ENCODE measurements at places on chromosomes 6 and 20. TPM values are rescaled to one million over a fixed set of nuclear protein-coding genes. Genes with fewer than 3 reads are reported as not detected.

Gene LKAAEAR1
- total RNA-seq = not detected

- no peak for DNase-seq
Observed at GRCh38 chr20:1786486-1786885, 108.7 kb upstream of the SIRPA start.

DNA sequence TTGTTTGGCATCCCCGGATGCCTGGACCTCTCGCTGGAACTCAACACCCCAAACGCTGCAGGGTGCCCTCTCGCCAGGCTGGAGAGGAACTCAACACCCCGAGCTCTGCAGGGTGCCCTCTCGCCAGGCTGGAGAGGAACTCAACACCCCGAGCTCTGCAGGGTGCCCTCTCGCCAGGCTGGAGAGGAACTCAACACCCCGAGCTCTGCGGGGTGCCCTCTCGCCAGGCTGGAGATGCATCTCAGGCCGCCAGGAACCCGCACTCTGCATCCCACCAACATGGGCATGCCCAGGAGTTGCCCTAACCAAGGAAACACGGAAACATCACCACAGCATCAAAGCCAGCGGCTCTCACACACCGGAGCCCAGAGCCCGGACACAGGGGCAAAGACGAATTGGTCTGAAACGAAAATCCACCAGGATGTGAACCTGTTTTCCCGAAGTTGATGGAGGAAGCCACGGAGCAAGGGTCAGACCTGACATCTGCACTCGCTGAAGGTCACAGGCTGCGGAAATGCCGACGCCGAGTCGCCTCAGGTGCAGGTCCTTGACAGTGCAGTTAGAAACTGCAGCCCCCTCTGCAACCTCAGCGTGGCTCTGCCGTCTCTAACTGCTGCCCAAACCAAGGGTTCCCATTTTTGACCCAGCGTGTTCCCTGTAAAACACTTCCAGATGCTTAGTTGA lies 37.5 kb downstream of the DLL1 start:
- peak; percentile 59 for DNase-seq

Gene HUS1B
- total RNA-seq = 1.2 TPM

- no peak for DNase-seq
Observed at GRCh38 chr6:14159090-14159489, 41.5 kb downstream of the CD83 start.

Gene LAMA5
- 183 TPM for total RNA-seq

DNA sequence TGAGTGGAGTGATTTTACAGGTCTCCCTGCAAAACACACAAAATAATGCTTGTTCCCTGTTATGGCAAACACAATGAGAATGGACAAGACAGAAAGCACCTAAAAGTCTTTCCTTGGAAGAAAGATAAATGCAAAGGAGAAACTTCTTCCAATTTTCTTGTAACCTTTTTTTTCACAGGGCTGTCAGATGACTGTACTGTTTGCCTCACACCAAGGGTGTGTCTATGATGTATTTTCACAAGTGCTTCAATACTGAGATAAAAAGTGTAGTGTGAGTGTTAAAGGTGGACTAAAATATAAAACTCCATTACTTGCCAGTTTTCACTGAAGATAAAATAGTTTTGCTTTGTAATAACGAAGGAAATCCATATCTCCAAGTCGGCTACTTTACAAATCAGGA lies 194.5 kb downstream of the CENPW start:
- no peak for DNase-seq

GRCh38 chr6:145453376-145453775 lies 281.9 kb downstream of the EPM2A start:
- DNase-seq = no peak

DNA sequence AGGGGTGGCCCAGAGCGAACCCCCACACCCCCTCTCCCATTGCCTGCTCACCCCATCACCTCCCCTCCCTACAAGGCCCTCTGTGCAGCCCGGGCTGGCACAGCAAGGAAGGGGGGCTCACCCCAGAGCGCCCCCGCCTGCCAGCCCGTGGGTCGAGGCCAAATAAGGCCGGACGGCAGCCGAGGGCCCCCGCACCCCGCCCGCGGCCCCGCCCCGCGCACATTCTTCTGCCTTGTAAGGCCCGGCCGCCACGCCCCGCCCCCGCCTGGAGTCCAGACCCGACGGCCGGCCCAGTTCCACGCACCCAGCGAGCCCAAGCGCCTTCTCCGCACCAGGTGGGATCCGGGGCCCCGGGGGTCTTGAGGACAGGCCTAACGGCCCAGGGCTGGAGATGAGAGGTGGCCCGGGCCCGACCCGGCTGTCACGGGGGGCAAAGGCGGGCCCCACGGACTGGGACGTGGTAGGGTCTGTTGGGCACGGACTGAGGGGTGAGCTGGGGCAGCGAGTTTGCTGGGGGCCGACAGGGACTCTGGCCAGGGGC lies at the start of gene MYL9:
TSS of gene MYL9 (plus strand) at position 293 of the 541 bp plus-strand sequence. CDS start 3,366 bp downstream, outside the sequence.
- DNase-seq = peak; percentile 97

Gene VNN1
- 1.9 TPM for total RNA-seq

Gene HRH3
- total RNA-seq = not detected

Gene EEF1A2
- total RNA-seq = 2.6 TPM

- DNase-seq = peak; percentile 83
Observed at GRCh38 chr20:45968801-45969711, 2.9 kb downstream of the ZNF335 start.

GRCh38 chr6:148570456-148570855 lies 176.4 kb upstream of the UST start:
- DNase-seq = no peak

DNA sequence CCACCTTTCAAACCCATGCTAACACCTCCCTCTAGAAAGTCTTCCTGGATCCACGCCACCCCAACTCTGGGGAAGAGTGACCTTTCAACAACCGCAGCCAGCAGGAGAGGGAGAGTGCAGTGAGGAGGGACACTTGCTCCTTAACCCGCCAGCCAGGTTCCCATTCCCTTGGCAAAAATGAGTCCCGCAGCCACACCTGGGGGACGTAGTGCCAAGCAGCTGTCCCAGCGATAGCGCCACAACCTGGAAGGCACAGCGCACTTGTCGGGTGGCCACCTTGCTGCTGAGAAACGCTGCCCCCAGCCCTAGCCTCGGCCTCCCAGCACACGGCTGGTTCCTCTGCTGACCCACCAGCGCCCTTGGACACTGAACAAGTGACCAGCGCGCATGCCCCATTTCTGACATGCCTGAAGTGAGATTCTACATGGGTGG lies 119.3 kb downstream of the JPH2 start:
- DNase-seq = no peak

Gene SCRT2
- total RNA-seq = not detected

Gene ENPP4
- total RNA-seq = 14.6 TPM

GRCh38 chr20:59082077-59082740 lies 39.6 kb upstream of the PRELID3B start:
- no peak for DNase-seq

Gene PRSS16
- not detected for total RNA-seq

- peak; percentile 32 for DNase-seq
Observed at GRCh38 chr6:3265671-3266070, 6.9 kb downstream of the PSMG4 start.

DNA sequence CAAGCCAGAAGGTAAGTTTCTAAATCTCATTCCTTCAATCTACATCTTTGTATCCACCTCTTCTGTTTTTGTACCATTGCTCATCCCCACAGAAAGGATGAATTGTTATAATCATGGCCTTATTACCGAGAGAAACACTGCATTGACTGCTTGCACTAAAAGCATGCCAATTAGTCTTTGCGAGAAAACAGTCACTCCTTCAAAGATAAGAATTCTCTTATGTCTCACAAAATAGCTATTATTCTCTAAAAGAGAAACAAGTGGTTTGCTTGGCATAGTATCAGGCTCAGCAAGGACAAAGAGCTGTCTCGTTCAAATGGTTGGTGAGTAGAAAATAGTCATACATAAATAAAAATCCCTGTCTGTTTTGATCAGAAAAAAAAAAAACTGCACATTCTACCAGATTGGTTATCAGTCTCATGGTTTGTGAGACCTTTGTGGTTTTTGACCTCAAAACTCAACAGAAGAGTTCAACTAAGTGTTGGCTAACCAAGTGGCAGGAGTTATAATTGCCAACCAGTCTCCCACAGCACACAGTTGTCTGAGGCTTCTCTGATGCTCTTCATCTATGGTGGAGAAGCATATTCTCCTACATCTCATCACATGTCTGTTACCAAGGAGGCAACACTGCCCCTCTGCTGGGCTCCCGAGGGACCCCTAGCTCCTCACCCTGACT lies 35.1 kb upstream of the ARMH2 start:
- no peak for DNase-seq

GRCh38 chr6:108862479-108863191 lies 14.4 kb downstream of the ARMC2 start:
- DNase-seq = peak; percentile 85

Gene CST2
- total RNA-seq = not detected

Gene NT5E
- total RNA-seq = 53.2 TPM

GRCh38 chr20:38875175-38875993 lies 50.8 kb upstream of the FAM83D start:
- peak; percentile 63 for DNase-seq

GRCh38 chr6:23663652-23664051 lies 462.4 kb upstream of the NRSN1 start:
- no peak for DNase-seq

DNA sequence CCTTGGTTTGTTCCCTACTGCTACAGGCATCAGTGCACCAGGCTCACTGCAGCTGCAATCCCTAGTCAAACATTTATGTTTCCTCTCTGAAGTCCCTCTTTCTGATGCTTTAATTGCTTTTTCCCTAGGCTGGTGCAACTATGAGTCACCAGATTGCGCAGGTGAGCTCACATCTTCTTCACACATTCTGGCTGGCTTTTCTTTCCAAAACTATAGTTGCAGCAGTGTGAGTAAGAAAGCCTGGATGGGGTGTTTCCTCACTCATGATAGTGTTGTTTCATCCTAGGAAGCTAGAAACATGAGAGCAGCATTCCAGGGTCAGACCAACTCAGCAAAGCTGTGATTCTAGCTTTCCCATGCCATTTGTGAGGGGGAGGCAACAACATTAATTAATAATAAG lies 296.4 kb downstream of the PAX1 start:
- no peak for DNase-seq

Gene AKAP12
- total RNA-seq = 140 TPM

- DNase-seq = no peak
Observed at GRCh38 chr6:24861934-24862333, 63.2 kb upstream of the ARMH2 start.

Gene PDYN
- total RNA-seq = not detected

Gene NMBR
- not detected for total RNA-seq

DNA sequence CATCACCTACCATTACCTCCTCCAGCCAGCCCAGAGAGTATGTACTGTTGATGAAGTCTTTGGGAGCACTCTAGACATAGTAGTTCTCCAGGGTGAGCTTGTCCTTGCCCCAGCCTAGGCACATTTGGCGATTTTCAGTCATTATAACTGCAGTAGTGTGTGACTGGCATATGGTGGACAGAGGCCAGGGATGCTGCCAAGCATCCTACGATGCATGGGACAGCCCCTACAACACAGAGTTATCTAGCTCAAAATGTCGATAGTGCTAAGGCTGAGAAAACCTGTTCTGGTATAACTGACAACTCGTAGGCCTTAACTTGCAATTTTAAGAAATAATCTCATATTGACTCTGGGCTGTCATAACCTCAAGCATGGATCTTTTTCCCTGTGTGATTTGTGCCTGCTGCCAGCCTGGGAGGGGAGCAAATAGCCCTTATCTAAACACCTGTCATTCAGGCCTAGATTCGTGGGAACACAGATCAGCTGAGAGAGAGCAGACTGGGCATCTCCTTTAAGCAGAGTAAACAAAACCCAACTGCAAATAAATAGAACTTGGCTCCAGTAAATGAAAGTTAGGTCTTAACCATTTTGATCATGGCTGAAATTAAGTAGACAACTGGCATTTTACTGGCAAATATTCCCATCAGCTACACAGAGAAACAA lies 102.6 kb downstream of the SPTLC3 start:
- DNase-seq = no peak

DNA sequence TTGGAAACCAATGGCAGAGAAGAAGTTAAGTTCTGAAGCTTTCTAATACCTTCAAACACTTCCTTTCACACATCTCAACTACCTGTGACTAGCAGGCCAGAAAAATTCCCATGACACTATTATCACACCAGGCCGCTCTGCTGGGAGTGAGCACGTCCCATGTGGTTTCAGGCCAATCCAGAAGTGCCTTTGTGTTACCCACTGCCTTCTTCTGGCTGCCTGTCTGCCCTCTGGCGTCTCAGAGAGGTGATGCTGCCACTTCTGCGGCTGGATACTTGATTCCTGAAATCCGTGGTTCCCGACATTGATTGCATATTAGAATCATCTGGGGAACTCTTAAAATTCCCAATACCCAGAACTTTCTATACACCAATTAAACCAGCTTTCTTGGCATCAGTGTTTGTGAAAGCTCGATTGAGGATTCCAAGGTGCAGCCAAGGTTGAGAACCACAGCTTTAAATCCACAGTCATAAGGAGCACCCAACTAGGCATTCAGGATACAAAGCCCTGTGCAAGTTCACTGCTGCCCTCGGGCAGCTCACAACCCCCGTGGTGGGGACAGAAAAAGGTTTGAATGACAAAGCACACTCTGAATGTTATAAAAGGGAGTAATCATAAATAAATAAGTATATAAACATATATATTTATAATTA lies 65.6 kb downstream of the STMND1 start:
- no peak for DNase-seq

DNA sequence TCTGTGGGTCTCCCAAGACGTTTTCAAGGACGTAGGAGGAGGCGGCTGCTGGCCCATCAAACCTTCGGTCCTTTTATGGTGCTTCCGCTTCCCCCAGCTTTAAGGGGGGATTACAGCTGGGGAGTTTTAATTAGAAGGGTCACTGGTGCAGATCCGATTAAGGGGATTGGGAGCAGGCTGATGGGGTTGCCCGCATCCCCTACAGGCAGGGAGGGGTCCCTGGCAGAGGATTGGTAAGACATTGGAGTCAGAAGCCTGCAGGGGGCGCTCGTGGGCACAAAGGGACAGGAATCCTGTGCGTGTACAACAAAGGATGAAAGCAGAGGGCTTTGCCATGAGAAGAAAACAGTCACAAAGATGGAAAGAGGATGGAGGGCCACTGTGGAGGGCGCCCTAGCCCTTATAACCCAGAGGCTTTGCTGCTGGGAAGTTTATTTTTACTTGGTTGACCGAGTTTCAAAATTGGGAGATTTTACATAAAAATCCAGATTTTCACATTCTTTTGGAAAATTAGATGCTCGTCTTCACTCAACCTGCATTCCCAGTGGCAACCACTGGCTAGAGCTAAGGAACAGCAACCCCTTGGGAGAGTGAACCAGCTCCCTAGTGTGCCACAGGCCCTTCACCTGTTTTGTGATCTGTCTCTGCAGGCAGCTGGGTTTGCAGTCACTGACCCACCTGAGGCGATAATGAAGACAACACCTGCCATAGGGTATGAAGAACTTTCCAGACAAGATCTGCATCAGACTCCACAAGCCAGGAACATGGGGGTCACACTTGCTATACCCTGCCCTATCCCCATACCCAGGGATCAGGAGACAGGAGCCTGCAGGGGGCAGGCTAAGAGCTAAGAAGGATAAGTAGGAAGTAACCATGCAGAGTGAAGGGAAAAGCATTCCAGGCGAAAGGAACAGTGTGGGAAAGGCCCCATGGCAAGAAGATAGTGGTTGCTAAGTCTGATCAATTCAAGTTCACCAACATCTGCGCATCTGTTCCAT lies 97.7 kb downstream of the KCNB1 start:
- DNase-seq = peak; percentile 89

- DNase-seq = no peak
Observed at GRCh38 chr6:168542301-168542700, 101.3 kb downstream of the SMOC2 start.

Measured in posterior vena cava (tissue), 2 donors.